Cortex of kidney (tissue), 1 donor: ENCODE measurements at places on chromosomes 5 and 9.

GRCh38 chr5:122674385-122674784 lies 100.5 kb upstream of the SNX2 start:
- no peak for DNase-seq

DNA sequence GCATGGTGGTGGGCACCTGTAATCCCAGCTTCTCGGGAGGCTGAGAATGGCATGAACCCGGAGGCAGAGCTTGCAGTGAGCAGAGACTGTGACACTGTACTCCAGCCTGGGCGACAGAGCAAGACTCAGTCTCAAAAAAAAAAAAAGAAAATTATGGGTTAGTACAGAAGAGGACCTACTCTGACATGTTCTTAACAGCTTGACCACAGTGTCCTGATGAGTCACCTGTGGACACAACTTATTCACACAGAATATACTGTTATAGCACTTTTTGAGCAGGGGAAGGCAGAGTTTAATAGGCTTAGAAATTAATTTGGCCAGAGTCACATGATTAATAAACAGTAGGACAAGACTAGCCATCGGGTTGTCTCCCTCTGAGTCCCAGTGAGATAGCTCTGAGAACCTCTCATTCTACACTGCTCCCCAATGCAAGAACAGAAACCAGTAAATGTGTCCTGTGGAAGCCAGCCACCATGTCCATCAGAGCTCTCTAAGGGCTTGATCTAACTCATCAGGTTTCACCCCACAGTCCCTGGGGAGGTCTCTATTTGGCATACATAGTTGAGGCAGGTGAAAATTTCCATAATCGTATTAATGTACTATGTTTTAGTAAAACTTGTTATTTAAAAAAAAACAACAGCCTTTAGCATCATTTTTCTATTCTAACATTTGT lies 1077.9 kb upstream of the C9orf72 start:
- DNase-seq, result no peak

GRCh38 chr9:108671794-108672193 lies 184.0 kb downstream of the ACTL7B start:
- no peak for DNase-seq

- DNase-seq, result no peak
These were observed 25.2 kb upstream of the PLAC8L1 start for GRCh38 chr5:146130440-146131045.

- no peak for DNase-seq
These were observed 2.5 kb downstream of the OR13F1 start for GRCh38 chr9:104506565-104506964.

GRCh38 chr9:114012126-114012525 lies 66.0 kb downstream of the AMBP start:
- DNase-seq, result no peak

DNA sequence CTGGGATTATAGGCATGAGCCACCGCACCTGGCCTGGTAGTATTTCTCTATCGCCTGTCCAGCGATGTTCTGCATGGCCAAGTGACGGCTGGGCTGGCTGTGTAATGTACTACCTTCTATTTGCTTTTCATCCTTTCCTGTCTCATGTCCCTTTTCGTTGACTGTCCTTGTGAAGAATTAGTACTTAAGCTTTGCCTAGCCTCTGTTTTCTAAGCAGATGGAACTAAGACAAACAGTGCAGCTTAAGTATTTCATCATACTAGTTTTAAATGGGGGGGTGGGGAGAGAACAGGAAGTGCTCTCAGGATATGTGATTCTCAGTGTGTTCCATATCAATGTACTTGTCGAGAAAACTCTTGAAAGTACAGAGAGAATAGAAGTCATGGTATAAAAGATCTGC lies 31.7 kb upstream of the CCL21 start:
- DNase-seq, result no peak
